GM12864 (cell line): ENCODE measurements at places on chromosomes 11 and 22.

DNA sequence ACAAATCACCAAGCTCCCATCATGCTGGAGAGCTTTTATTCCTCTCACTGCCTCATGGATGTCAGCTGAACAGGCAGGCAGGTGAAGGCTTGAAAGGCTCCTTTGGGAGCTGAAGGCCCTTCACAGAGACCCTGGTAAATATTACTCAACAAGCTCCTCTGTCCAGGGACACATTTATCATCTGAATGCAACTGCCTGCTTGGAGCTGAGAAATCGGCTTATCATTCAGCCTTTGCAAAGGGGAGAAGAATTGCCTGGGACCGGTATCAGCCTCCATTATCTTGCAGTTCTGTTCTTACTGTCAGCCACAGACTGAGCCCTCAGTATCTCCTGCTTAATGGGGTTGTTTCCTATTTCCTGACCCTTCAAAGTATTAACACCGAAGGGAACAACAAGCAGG is 113.8 kb upstream of the PITPNB start:
- DNase-seq = no peak

DNA sequence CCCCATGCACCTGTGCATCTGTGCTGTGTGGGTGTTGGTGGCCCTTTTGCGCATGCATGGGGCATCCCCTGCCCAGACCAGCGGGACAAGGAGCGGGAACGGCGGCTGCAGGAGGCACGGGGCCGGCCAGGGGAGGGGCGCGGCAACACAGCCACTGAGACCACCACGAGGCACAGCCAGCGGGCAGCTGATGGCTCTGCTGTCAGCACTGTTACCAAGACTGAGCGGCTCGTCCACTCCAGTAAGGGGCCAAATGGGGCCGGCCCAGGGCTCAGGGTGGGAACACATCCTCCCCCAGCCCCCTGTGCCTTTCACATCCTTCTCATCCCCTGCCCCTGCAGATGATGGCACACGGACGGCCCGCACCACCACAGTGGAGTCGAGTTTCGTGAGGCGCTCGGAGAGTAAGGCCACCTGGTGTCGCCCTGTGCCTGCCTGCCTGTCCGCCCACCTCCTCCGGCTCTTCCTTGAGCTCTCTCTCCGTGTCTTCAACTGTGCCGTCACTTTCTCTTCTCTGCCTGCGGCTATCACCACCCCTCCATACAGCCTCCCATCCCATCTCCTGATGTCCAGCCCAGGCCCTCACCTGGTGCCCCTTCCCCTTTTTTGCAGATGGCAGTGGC is 10.6 kb downstream of the SELENOM start:
- DNase-seq = no peak

DNA sequence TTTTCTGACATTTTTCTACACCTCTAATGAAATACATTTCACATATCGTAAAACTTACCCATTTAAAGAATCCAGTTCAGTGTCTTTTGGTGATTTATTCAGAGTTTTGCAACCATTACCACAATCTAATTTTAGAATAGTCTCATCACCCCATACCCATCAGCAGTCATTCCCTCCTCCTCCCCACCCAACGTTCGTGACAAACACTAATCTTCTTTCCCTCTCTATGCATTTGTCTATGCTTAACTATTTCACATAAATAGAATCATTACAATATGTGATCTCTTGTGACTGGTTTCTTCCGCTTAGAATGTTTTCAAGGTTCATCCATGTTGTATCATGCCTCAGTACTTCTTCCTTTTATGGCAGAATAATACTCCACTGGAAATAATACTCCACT is 9.5 kb downstream of the TTC28 start:
- DNase-seq = no peak

DNA sequence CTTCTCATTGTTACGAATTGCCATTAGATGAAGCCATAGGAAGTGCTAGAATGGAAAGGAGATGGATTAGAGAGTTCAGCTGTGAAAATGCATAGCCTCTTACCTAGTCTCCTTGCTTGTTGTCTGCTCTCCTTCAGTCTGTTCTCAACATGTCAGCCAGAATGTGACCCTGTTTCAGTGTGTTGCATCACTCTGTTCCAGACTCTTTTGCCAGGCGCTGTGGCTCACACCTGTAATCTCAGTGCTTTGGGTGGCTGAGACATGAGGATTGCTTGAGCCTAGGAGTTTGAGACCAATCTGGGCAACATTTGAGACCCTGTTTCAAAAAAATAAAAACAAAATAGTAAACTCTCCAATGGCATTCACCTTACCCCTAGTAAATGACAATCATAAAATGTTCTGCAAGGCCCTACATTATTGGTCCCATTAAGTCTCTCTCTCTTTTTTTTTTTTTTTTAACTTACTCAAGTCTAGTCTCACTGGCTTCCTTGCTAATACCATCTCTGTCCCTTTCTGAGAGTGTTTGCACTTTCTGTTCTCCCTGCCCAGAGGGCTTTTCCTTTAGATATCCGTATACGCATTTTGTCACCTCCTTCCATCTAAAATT is 39.4 kb downstream of the CYP2R1 start:
- DNase-seq = no peak

GRCh38 chr11:92659793-92660192 is 309.7 kb upstream of the MTNR1B start:
- DNase-seq = no peak

DNA sequence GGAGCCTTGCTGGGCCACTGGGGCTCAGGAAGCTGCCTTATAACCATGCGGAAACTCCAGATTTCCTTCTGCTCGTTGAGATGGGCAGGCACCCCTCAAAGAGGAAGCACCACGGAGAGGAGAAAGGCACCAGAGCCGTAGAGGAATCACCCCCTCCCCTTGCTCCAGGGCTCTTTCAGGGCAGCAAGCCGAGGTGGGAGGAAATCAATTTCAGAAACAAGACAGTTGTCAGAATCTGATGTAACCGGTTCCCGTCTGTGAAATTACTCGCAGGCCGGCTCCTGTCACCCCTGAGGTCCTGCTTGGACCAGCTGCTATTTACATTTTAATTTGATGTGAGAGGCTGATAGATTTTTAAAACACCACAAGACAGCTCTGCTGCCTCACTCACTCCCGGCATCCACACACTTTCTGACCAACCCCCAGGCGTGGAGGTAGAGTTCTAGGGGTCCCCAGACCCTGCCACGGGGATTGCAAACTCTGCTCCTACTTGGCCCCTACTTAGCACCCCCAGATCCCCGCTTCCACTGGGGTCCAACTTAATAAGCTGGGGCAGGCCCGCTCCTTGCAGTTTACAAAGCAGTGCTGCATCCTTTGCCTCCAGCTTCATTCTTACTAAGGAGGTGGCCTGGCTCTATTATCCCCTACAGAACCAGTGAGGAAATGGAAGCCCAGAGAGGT is 162.5 kb downstream of the CEP164 start:
- DNase-seq = no peak

- DNase-seq = no peak
Measured at GRCh38 chr22:46057246-46058090, 80.5 kb upstream of the WNT7B start.

DNA sequence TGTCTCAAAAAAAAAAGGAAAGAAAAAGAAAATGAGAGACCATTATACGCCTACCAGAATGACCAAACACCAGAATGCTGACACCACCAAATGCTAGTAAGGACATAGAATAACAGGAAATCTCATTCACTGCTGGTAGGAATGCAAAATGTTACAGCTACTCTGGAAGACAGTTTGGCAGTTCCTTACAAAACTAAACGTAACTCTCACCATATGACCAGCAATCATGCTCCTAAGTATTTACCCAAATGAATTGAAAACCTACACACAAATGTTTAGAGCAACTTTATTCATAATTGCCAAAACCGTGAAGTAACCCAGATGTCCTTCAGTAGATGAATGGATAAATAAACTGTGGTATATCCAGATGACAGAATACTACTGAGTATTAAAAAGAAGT is 7.2 kb downstream of the CHKA start:
- DNase-seq = no peak

GRCh38 chr11:115385226-115385625 is 119.0 kb downstream of the CADM1 start:
- DNase-seq = no peak

DNA sequence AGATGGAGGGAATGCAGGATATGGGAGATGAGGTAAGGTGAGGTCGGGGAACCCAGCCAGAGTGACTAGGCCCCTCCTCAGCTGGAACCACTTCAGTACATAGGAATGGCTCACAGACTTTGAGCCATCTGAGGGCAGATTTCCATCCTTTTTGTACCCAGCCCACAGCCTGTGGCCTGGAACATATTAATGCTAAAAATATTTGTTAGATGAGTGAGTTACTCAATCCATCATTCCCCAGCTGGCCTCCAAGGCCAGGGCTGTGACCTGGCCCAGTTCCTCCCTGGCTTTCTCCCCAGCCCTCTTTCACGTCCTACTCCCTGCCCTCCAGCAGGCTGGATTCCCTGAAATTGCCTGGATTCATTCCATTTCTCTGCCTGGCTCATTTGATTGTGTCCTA is 57.2 kb upstream of the PRDM11 start:
- DNase-seq = no peak

GRCh38 chr22:42895087-42895486 is 38.0 kb upstream of the ARFGAP3 start:
- peak; percentile 47 for DNase-seq

GRCh38 chr11:89495951-89496350 is 4.8 kb upstream of the NOX4 start:
- no peak for DNase-seq

DNA sequence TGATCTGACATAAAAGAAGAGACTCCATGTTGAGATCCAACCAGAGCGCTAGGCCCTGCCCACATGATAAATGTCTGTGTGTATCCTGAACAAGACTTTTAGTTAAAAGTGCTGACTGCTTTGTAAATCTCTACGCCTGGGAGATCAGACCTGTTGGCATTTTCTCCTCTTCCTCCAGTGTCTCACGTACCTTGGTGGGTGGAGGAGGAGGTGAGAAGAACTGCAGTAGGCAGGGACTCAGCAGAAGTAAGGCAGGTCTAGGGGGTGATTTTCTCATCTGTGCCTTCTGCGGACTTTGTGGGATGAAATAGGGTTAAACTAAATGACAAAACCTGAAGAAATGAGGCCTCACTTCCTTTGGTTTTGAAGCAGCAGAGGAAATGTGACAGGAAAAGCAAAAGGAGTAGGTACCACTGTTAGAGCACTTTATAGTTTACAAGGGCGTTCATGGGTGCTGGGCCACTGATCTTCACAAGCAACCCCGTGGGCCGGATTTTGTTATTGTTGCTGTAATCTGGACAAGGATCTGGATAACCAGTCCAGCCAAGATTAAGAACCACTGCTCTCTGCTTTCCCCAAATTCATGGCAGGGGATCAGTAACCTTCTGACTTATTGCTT is 36.7 kb upstream of the PLET1 start:
- DNase-seq = no peak

GRCh38 chr22:19668748-19669147 is 45.6 kb upstream of the SEPTIN5 start:
- DNase-seq = no peak

DNA sequence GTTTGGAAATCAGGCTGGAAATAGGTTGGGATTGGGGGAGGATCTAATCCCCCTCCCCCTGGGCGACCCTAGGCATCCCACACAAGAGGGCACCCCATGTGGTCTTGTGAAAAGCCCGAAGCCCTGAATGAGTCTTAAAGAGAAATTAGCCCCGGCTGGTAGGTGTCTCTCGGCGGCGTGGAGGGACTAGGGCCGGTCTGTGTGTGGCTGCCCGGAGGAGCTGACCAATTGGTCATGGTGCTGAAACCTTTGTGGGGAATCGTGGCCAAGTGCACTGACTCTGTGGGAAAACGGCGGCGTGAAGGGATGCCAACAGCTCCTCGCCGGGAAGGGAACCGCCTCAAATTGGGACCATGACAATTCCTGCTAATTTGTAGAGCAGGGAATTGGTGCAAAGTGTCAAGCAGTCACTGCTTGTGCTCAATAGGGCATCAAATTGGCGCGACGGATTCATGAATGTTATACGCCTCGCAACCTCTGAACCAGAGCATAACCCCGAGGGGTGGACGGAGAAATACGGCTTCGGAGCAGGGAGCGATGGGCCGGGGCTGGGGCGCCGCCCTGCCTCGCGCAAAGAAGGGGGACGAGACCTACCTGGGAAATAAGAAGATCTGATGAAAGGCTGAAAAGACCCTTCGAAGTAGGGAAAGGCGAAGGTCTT is 1.5 kb downstream of the DBX1 start:
- DNase-seq = no peak

- no peak for DNase-seq
Measured at GRCh38 chr11:31264834-31265233, 104.7 kb downstream of the DCDC1 start.

- DNase-seq = no peak
Measured at GRCh38 chr11:13008625-13009475, at the start of gene RASSF10. Gene RASSF10 (plus strand): TSS chr11:13009316. CDS start chr11:13009577, 261 bp downstream.

GRCh38 chr22:17814830-17815229 is 40.6 kb upstream of the BID start:
- no peak for DNase-seq

DNA sequence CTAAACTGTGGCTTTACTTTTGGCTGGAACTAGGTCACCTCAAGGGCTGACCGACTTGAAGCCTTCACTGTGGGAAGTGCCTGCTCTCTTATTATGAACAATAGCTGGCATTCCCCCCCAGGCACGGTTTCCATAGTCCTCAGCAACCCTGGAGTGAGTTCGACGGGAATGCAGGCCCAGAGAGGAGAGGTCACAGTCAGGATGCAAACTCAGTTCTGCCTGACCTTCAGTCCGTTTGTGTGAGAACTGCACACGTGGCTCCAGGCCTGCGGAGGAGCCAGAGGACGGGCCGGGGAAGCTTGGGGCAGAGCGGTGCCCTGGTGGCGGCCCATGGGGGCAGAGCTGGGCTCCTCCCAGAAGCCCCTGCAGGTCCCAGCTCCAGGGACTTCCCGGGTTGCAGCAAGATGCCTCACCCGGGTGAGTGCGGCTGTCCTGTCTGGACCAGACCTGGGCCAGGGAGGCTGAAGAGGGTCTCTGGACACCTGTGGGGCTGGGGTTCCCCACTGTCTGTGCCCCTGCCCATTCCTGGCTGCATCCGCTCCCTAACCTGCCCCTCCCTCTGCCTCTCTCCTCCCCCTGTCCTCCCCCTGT is 17.2 kb downstream of the SLC25A18 start:
- DNase-seq = no peak
